ENCODE measurements at places on chromosomes 6 and 20. TPM values are rescaled to one million over a fixed set of nuclear protein-coding genes. Genes with fewer than 3 reads are reported as not detected.

Gene MTFR2
- 10.7 TPM for polyA plus RNA-seq

Gene GNMT
- polyA plus RNA-seq: 3.4 TPM

Gene DZANK1
- 4.9 TPM for polyA plus RNA-seq

Gene UNC5CL
- 2.3 TPM for polyA plus RNA-seq

Gene CEP57L1
- 3.6 TPM for polyA plus RNA-seq

Gene MSH5
- polyA plus RNA-seq: 26.5 TPM

Gene TAP2
- 11.3 TPM for polyA plus RNA-seq

Gene GRIK2
- polyA plus RNA-seq: 1.8 TPM

All from H1 (cell line).